ENCODE measurements at places on chromosomes 2 and 18. TPM values are rescaled to one million over a fixed set of nuclear protein-coding genes. Genes with fewer than 3 reads are reported as not detected.

APOB gene
- 0.53 TPM for total RNA-seq

DHRS9 gene
- 6.1 TPM for total RNA-seq

LDLRAD4 gene
- 24.6 TPM for total RNA-seq

DNA sequence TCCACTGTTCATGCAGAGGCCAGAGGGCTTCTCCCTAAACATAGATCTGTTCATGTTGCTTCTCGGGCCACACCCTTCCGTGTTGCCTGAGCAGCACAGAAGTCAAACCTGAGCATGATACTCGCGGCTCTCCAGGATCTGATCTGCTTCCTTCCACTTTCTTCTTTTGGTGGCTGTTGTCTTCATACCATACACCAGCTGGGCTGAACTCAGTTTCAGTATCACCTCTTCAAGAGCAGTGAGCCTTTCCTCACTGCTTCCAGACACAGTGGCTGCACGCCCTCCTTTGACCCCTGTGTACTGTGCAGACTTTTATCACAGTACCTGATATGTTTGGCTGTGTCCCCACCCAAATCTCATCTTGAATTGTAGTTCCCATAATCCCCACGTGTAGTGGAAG, 348.9 kb downstream of the NBAS start:
- H3K4me3 ChIP-seq = no peak overlapping the region
- no peaks in the 10 kb centered on the region for H3K4me1 ChIP-seq
- H3K27me3 ChIP-seq = no peaks in the 10 kb centered on the region
- no peak overlapping the region for H3K27ac ChIP-seq
- no peak for DNase-seq

- peak overlapping the region; percentile 32 for H3K4me3 ChIP-seq
- H3K4me1 ChIP-seq = peaks cover 98% of the 10 kb centered on the region
- DNase-seq = peak; percentile 59
- H3K27me3 ChIP-seq = no peaks in the 10 kb centered on the region
Measured at GRCh38 chr2:46351750-46352138, 54.5 kb downstream of the EPAS1 start.

DNA sequence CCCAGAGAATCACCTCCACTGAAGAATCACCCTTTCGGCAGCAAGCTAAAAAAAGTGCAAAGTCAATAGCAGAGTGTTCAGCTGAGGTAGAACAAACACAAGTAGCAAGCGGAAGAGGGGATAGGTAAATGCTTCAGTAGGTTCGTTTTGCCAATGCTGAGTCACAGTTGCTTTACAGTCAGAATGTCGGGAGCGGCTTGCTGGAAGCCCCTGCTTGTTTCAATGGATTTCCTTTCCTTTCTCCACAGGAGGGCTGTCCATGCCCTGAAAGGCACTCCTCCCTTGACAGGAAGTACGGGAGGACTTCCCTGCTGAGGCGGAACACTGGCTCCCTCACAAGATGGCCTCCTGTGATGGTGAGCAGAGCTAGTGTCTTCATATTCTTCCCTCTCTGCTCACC, 146.2 kb upstream of the LYPD1 start:
- H3K27ac ChIP-seq = no peak overlapping the region
- no peaks in the 10 kb centered on the region for H3K36me3 ChIP-seq
- no peak for DNase-seq
- no peaks in the 10 kb centered on the region for H3K4me1 ChIP-seq
- H3K27me3 ChIP-seq = no peaks in the 10 kb centered on the region

DNA sequence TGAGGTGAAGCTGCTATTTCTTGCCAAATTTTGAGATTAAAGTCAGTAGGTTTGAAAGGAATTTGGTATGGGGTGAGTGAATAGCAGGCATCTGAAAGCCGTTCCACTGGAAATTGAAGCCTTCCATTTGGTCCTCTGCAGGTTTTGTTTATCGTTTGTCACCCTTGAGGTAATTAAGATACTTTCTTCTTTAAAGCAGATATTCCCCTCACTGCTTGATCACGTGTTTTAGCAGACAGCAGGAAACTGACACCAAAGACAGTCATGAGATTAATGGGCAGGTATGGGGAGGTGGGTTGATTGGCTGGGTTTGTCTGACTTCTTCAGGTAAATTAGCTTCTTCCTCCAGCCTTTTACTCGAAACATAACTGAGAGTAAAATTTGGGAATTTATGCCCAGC, 10.7 kb downstream of the LPIN1 start:
- H3K27me3 ChIP-seq = no peaks in the 10 kb centered on the region
- H3K4me3 ChIP-seq = no peak overlapping the region
- no peak overlapping the region for H3K27ac ChIP-seq
- no peak for DNase-seq
- H3K4me1 ChIP-seq = peaks cover 33% of the 10 kb centered on the region
- H3K36me3 ChIP-seq = no peaks in the 10 kb centered on the region

Measured in lower lobe of right lung (tissue), 2 donors.